ENCODE measurements at places on chromosomes 7 and 10. TPM values are rescaled to one million over a fixed set of nuclear protein-coding genes. Genes with fewer than 3 reads are reported as not detected.

The INSIG1 gene
- 80.4 TPM for total RNA-seq

GRCh38 chr10:125533866-125534265, 149.1 kb downstream of the TEX36 start:
- no peaks in the 10 kb centered on the region for H3K36me3 ChIP-seq
- no peak overlapping the region for H3K27ac ChIP-seq

The MPP7 gene
- total RNA-seq: 15.4 TPM

The XRCC2 gene
- total RNA-seq: 2.1 TPM

GRCh38 chr10:93113042-93113441, 39.3 kb downstream of the CYP26A1 start:
- no peaks in the 10 kb centered on the region for H3K4me1 ChIP-seq
- DNase-seq: no peak
- H3K27ac ChIP-seq: no peak overlapping the region
- H3K4me3 ChIP-seq: no peak overlapping the region
- H3K36me3 ChIP-seq: no peaks in the 10 kb centered on the region
- H3K27me3 ChIP-seq: no peaks in the 10 kb centered on the region

DNA sequence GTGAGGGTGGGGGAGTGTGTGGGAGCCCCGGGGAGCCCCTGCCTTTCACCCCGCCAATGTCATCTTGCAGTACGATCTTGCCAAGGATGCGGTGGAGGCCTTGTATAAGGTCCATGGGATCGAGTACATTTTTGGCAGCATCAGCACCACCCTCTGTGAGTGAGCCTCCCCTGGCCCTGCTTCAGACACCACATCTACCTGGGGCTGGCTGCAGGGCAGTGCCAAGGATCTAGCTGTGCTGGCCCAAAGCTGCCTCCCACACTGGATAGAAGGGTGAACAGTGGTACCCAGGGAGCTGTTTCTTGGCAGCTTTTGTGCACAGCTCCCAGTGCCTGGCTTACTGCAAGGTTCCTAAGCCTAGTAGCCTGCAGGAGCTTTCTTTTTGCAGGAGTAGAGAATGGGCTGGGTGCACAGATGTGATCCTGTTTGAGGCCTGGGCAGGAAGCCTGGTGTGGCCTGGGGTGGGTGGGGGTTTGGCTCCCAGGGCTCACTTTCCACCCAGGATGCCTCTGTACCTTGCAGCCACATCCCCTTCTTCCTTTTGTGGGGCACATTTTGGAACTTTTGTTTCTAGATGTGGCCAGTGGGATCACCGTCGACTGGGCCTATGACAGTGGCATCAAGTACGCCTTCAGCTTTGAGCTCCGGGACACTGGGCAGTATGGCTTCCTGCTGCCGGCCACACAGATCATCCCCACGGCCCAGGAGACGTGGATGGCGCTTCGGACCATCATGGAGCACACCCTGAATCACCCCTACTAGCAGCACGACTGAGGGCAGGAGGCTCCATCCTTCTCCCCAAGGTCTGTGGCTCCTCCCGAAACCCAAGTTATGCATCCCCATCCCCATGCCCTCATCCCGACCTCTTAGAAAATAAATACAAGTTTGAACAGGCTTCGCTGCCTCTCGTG, 12.2 kb upstream of the CPA1 start:
- peaks cover 15% of the 10 kb centered on the region for H3K4me1 ChIP-seq
- H3K36me3 ChIP-seq: no peaks in the 10 kb centered on the region
- no peak for DNase-seq
- no peak overlapping the region for H3K27ac ChIP-seq

DNA sequence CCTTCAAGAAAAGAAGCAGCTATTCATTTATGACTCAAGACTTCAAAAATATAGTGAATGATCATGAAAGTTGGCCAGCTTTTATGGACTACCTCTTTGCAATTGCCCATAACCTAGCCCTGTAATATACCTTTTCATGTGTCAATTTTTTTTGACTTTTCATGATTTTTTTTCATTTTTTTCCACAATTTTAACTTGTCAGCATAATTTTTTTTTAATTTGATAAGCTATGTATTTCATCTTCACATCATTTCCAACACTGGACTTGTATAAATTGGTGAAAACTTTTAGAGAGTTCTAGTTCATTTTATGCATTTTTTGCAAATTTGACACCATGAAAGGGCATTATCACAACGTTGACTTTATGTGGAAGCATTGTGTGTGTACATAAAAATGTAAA, 220.8 kb upstream of the NFE2L3 start:
- H3K4me3 ChIP-seq: no peak overlapping the region
- no peak overlapping the region for H3K27ac ChIP-seq
- H3K27me3 ChIP-seq: no peaks in the 10 kb centered on the region
- no peaks in the 10 kb centered on the region for H3K4me1 ChIP-seq
- no peak for DNase-seq
- no peaks in the 10 kb centered on the region for H3K36me3 ChIP-seq

All from Peyer's patch (tissue), 4 donors.